HS-5 (cell line): ENCODE measurements at places on chromosomes 7 and 10.
A peak's percentile ranks its signal among the peaks of the same experiment; 100 is the strongest.

- no peak for DNase-seq
Measured at GRCh38 chr7:122136639-122137245, 7.3 kb downstream of the AASS start.

DNA sequence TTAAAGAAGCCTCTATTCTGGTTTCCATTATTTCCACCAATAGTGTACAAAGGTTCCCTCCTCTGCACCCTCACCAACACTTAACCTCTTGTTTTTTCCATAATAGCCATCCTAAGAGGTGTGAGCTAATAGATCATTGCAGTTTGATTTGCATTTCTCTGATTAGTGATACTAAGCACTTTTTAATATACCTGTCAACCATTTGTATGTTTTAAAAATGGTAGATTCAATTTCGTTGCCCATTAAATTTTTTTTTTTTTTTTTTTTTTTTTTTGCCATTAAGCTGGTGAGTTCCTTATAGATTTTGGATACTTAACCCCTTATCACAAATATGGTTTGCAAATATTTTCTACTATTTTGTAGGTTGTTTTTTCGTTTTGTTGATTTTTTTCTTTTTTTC is 23.2 kb downstream of the WAC start:
- no peak for DNase-seq

DNA sequence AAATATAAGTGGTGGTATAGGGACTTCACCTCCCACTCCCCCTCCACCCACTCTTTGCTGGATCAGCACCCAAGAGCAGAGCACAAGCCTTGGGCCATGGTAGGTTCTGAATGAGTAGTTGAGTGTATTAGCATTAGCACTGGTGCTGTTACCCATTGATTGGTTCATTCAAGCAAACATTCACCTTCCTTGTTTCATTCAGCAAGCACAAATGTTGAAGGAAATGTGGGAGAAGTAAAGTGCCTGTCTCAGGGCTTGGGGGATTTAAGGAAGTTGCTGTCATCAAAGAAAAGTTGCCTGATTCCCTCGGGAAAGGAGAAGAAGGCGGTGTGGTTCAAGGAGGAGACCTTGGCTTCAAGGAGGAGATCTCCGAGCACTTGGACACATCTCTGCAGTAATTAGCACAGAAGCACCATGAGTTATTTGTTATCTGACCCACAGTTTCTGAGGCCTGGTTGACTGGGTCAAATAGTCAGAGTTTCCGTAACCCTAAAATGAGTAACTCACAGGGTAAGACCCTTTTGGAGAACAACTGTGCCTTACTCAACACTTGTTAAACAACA is 17.3 kb downstream of the IL2RA start:
- DNase-seq: no peak

GRCh38 chr10:78184851-78185692 is 151.4 kb downstream of the RPS24 start:
- DNase-seq: no peak

DNA sequence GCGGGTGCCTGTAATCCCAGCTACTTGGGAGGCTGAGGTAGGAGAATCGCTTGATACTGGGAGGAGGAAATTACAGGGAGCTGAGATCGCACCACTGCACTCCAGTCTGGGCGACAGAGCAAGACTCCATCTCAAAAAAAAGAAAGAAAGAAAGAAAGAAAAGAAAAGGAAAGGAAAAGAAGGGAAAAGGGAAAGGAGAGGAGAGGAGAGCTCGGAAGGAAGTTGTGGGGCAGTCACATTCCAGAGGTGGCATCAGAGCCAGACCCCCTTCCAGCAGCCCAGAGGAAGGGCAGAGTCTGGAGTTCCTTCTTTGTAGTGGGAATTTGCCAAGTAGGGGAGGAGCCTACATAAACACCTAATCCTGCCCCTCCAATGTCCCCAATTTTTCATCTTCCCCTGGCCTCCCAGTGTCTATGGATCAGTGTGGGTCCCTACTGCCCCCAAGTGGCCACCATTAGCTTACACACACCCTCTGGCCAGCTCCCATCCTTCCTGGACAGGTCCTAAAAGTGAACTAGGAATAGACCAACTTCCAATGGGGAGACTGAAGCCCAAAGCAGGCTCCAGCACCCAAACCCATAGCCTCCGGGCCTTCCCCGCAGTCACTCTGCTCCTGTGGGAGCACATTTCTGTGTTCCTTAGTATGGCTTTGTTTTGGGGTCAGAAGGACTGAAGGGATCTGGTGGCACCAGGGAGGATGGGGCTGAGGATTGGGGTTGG is 39.6 kb upstream of the HSPB1 start:
- DNase-seq: peak; percentile 9

DNA sequence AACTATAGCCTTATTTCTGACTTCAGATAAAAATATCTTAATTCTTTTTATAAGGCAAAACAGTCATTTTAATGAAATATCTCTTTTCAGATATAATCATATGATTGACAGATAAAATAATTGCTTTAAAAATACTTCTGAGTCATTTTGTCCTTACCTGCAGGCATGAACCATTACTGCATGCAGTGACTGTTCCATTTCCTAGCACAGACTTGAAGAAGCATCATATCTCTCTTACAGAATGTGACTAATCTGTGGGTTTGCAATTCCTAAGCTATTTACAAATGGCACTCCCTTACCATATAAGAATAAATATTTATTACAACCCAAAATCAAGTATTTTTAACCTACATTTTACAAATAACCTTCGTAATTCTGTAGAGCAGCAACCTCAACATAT is 120.7 kb downstream of the SRPK2 start:
- DNase-seq: peak; percentile 19

GRCh38 chr7:135775230-135775629 is 26.6 kb upstream of the FAM180A start:
- DNase-seq: no peak

- DNase-seq: no peak
Measured at GRCh38 chr10:12975906-12976305, 25.6 kb downstream of the CCDC3 start.

DNA sequence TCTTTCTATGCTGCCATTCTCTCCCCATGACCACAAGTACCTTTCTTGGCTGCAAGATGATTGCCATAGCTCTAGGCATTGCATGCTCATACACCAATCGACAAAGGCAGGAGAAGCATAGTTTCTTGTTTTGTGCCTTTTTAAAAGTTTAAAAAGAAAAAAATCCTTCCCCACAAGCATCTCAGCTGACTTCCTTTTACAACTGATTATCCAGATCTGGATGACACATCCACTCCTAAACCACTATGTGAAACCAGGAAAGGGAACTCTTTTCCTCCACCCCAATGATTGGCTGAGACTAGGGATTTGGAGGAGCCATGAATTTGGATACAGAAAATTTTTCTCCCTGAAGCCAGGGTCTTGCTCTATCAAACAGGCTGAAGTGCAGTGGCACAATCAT is 14.5 kb upstream of the LRRC4 start:
- DNase-seq: no peak

DNA sequence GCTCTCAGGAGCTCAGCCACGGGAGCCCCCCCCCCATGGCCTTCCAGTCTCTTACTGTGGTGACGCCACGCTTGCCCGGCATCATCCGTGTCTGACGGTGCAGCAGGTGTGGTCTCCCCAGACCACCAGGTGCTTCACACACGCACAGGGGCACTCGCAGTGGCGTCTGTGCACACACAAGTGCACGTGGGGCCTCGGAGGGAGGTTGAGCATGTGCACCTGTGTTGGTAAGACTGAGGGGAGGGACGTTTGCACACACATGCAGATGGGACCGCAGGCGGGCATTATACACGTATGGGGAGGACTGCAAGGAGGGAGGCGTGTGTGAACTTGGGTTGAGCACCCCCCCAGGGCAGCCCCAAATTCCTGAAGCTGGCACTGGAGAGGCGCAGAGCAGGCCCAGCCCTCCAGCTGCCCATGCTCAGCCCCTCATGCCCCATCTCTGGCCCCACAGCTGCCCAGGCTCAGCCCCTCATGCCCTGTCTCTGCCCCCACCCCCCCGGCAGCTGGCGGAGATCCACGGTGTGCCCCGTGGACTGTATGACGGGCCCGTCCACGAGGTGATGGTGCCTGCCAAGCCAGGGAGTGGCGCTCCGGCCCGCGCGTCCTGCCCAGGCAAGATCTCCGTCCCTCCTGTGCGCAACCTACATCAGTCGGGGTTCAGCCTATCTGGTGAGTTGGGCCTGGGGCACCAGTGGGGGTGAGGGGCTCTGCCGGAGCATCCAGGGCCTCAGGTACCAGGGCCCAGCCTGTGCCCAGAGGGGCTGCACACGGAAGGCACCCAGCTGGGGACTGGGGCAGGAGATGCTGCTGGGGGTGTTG is 16.7 kb downstream of the DPYSL4 start:
- no peak for DNase-seq

DNA sequence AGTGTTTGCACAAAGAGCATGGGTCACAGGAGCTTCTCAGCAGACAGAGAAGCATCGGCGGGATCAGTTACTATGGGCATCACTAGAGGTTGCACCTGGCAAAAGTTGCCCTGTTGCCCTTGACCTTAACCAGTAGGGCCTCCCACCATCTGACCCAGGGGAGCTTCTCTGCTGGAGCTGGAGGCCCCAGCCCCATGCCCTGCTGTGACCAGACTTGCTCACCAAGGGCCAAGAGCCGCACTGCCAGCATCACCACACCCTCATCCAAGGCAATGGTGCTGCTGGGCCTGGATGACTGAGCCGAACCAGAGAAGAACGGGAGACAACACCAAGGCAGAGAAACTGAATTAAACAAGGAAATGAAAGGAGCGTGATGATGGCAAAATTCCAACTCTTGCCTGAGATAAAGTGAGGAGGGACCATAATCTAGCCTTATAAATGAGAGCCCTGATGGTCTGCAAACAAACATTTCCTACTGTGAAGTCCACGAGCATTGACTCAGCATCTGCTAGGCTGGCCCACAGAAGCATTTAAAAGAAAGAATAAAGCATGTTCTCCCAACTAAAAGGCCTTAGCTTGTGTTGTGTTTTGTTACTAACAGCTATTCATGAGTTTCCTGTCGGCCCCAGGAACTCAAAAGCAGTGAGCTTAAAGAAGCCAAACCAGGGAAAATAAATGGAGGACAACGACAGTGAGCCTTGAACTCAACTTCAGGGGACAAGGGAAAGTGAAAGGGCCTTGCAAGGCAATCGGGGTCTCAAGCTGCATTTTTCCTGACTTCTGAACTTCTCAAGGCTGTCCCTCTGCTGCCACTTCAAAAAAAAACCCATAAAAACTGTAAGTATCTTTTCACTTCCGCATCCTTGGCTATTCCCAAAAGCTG is 60.4 kb downstream of the AFAP1L2 start:
- no peak for DNase-seq

DNA sequence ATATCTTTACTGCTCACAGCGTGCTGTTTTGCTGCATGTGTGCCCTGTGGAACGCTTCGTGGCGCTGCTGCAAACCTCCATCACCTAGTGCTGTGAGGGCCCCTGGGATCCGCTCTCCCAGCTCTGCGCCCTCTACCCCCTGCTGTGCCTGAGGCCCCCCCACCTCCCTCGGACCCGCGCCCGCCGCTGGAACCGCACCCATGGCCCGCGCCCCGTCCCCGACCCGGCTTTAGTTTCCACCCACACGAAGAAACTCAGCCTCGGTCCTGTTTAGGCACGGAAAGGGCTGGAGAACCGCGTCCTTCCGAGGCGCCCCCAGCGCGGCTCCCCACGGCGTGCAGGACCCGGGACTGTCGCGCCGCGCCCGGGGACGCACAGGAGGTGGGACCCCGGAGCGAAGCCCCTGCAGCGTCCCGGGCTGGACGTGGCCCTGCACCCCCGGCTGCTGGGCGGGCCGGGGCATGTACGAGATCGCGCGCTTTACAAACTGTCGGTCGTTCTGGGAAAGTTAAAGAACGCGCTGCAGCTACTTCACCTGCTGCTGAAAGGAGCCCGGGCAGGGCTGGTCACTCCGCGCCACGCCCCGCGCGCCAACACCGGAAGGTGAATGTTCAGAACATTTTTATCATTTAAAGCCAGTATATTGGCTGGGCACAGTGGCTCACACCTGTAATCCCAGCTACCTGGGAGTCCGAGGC is 54.3 kb downstream of the BMS1 start:
- DNase-seq: no peak

DNA sequence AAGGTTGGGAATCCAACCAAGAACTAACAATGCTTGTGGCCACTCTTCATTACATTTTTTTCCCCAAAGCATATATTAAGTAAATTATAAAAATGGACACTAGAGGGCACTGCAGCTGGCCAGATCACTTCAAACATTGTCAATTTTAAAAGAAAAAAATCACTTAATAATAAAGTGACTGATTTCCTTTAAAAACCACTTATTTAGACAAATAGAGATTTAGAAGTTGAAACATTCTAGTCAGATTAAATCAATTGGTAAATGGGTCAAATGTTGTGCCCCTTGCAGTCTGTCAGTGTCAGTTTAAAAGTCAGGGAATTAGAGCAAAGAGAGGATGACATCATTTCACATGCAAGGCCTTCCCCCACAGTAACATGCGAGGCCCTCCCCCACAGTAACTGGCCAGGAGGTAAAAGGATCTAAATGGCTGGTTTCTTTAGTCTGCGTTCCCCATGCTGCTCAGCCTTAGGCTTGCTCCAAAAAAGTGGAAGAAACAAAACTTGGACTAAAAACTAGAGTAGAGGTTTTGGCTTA is 177.9 kb downstream of the SKAP2 start:
- peak; percentile 43 for DNase-seq

- DNase-seq: no peak
Measured at GRCh38 chr10:70448236-70448635, 6.8 kb upstream of the NODAL start.

DNA sequence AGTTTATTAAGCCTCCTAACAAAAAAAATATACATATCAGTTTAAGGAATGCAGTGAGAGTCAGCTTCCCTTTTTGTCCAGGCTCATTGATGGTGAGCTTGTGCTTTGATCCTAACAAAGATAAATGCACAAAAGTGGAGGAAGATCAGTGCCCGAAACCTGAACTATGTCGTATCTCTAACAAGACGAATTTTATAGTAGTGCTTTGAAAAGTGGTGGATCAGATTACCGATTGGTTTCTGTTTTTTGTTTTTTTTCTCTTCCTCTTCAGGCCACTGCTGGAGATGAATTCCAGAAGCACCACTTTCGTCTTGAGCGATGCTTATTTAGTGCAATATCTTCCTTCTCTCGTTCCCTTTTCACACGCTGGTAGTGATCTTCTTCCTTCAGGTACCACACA is 72.8 kb downstream of the RHOBTB1 start:
- DNase-seq: no peak

DNA sequence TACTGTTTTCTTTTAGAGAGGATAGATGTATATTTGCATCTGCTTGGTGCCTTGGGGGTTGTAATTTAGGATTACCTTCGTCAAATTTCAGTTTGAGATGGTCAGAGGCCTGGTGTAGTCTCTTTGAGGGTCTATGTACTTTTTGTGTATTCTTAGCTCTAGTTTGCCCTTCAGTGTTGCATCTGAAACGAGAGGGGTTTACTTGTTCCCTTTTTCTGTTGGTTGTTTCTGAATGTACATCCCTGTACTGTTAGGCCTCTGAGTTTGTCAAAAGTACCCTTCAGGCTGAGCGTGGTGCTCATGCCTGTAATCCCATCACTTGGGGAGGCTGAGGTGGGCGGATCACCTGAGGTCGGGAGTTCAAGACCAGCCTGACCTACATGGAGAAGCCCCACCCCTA is 60.0 kb downstream of the MLLT10 start:
- no peak for DNase-seq
